ENCODE measurements at places on chromosomes 6 and 20.
A peak's percentile ranks its signal among the peaks of the same experiment; 100 is the strongest.

GRCh38 chr6:166572370-166573261 lies 13.9 kb downstream of the RAMACL start:
- DNase-seq, result peak; percentile 82

DNA sequence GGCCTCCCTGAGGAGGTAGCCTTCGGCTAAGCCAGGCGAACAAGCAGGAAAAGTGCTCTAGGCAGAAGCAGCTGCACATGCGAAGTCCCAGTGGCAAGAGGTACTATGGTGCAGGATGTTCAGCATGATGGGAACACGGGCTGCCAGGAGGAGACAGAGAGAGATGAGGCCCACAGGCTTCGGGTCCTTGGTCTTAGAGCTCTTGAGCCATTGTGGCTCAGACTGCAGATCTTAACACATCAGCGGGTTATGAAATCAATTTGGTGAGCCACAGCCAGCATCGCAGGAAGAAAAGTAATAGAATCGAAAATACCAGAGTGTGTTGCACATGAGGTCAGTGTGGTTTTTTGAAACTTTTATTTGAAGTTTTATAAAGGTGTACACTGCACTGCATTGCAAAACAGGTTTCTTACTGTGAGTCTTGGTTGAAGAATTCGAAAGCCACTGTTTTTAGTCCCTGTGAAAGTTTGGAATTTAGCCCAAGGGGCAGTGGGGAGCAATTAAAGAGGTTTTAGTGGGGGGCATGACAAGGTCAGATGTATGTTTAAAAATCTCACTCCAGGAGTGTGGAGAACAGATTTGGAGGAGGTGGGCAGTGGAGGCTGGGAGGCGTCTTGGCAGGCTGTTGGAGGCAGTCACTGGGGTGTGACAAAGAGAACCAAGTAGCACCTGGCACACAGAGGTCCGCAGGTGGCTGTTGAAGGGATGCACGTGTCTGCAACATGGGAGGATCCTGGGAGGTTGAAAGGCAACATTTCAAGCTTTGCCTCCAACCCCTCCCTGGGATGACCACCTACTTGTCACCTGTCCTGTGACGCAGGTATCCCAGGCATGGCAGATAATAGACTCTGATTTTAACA lies 69.3 kb downstream of the EYA2 start:
- no peak for DNase-seq

DNA sequence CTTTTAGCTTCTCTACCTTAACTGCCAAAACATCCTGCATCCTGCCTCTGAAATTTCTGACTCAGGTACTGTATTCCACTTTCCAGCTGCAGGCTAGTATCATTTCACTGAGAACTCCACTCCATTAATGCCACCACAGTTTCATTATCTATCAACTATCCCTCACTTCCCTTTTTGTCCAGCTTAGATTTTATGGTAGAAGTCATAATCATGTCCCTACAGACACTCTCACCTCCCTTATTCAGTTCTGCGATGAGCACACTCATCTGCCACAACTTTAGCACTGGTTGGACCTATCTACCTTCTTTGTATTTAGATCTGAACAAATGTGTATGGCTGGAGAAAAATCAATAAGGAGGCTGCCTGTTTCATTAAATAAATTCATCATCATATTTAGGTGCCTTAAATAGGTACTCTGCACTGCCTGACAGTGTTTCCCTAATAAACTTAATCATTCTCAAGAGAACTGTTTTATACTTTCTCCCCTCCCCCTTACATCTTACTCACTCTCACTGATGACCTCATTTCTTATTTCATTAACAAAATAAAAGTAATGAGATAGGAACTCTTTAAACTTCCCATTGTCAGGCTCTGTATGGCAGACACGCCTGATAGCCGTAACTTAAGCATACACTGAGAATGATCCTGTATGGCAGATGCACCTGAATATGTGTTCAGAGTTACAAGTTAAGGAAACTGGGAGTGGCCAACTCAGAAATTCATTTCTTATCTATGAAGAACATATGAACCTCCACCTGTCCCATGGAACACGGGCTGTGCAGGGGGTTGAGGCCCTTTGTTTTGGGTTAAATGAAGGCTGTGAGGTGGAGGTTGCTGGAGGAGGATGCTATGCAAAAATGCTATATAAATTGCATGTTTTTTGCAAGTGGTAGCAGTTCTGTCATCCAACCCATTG lies 95.3 kb upstream of the MAN1A1 start:
- DNase-seq, result no peak

- no peak for DNase-seq
These were observed 232.9 kb downstream of the TSHZ2 start for GRCh38 chr20:53205046-53205445.

DNA sequence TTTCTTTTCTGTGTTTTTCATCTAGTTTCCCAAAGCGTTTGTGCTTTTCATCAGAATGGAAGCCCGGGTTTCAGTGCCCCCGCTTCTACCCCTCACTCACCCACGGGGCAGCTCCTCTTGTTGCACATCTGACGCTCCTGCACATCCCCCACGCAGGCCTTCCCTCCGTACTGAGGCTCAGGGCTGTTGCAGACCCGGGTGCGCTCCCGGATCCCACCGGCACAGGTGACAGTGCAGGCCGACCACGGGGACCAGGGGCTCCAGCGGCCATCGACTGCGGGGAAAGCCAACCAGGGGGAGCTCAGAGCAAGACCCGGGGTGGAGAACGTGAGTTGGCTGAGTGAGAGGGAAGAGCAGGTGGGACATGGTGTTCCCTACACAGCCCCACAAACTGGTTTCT lies 19.0 kb downstream of the THBS2 start:
- DNase-seq, result no peak

GRCh38 chr6:34066772-34067770 lies 78.8 kb downstream of the GRM4 start:
- no peak for DNase-seq

DNA sequence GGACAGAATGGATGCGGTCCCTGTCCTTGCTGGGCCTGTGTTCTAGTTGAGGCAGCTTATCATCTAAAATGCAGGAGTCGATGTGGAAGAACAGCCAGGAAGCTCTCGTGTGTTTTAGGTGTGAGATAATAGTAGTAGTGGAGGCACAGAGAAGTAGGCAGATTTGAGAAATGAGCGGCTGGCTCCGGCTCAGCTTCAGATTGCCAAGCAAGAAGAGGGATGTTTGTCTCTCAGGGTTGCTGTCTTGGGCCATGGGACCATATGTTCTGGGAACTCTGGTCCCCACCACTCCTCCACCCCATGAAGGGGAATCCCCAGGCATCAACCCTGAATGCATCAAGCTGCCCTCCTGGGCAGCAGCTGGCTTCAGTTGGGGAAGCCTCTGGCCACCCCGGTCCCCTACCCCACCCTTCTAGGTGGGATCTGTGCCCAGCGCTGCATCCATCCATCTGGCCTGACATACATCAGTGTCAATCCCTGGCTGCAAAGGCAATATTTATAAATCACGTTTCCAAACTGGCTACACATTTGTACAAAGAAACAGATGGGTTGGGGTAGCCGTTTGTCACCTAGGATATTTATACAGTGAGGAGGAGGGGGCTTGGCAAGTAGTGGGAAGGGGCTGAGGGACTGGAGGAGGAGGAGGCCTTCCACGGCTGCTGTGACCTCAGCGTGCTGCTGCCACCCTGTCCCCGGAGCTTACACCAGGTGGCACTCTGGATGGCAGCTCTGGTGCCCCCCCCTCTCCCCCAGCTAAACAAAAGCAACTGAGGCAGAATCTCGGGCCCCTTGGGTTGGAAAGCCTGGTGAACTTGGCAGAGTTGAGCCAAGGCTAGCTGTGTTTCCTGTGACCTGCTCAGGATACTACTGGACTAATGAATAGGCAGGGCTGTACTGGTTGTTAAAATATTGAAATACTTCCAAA lies 64.4 kb downstream of the CD40 start:
- no peak for DNase-seq

GRCh38 chr6:42281570-42281969 lies 63.9 kb upstream of the MRPS10 start:
- no peak for DNase-seq

- no peak for DNase-seq
These were observed 36.6 kb downstream of the GMPR start for GRCh38 chr6:16274885-16275589.

- DNase-seq, result peak; percentile 32
These were observed 1.2 kb downstream of the FOXO3 start for GRCh38 chr6:108561742-108562502.

- no peak for DNase-seq
These were observed 61.4 kb downstream of the PDSS2 start for GRCh38 chr6:107398001-107398400.

DNA sequence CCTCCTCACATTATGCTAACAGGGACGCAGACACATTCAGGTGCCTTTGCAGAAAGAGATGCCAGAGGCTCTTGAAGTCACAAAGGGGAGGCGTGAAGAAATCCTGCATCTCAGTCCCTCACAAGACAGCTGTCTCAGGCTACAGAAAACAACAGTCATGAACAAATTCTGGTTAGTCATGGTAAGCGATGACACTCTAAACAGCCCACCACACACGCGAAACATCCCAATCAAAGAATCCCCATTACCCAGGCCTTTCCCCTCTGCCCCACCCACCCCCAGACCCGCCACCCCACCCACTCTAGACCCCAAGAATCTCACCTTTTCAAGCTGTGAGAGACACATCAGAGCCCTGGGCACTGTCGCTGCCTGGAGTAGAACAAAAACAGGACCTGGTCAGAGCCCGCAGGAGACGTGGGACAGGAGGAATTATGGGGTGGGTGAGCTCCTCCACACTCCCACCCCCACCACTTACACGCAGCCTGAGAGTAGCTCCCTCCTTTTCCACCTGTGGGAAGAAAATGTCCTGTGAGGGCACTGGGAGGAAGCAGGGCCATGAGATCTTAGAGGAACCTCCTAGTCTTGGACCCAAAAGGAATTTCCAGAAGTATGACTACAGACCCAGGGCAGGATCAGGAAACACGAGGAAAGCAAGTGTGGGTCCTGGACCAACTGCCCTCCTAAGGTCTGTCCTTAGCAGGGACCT lies 2.7 kb downstream of the HLA-B start:
- no peak for DNase-seq

GRCh38 chr20:20233041-20233514 lies 134.8 kb upstream of the INSM1 start:
- no peak for DNase-seq

DNA sequence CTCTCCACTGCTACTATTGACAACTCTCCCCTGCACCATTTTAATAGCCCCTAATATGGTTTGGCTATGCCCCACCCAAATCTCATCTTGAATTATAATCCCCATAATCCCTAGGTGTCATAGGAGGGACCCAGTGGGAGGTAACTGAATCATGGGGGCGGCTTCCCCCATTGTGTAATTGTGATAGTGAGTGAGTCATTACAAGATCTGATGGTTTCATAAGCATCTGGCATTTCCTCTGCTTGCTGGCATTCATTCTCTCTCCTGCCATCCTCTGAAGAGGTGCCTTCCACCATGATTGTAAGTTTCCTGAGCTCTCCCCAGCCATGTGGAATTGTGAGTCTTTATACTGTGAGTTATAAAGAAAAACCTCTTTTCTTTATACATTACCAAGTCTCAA lies 74.1 kb upstream of the TCF21 start:
- DNase-seq, result peak; percentile 47

DNA sequence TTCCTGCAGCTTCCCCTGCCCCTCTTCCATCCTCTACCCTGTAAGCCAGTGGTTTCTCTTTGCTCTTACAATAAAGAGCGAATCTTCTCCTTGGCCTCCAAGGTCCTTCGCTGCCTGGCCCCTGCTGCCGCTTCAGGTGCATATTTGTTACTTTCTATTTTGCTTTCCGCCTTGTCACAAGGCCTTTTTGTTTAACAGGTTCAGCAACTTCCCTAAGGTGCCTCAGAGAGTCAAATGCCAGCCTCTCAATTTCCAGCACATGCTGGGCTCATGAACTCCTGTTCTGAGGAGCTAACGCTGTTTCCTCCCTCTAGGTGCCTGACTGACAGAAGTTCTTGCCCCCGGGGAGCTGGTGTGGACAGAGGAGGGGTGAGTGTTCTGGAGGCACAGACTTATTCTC lies 42.4 kb upstream of the EPB41L1 start:
- no peak for DNase-seq

DNA sequence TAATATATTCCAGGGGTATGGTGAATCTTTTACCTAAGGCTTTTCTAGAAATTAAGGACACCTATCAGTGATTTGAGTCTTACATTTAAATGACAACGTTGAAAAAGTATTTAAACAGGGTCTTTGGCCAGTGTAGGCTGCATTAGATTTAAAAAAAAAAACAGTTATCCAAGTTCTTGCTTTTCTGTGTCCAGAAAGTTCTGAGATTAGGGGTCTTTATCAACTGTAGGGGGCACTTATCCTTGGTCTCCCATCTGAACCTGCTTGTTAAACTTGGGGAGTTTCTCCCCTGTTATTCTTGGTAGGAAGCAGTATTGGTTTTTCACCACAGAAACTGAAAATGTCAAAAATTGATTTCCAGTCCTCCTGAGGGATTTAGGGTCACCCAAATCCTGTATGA lies 155.9 kb upstream of the ZNF217 start:
- no peak for DNase-seq

GRCh38 chr6:45378334-45378926 lies 696 bp upstream of the SUPT3H start:
- peak; percentile 25 for DNase-seq

DNA sequence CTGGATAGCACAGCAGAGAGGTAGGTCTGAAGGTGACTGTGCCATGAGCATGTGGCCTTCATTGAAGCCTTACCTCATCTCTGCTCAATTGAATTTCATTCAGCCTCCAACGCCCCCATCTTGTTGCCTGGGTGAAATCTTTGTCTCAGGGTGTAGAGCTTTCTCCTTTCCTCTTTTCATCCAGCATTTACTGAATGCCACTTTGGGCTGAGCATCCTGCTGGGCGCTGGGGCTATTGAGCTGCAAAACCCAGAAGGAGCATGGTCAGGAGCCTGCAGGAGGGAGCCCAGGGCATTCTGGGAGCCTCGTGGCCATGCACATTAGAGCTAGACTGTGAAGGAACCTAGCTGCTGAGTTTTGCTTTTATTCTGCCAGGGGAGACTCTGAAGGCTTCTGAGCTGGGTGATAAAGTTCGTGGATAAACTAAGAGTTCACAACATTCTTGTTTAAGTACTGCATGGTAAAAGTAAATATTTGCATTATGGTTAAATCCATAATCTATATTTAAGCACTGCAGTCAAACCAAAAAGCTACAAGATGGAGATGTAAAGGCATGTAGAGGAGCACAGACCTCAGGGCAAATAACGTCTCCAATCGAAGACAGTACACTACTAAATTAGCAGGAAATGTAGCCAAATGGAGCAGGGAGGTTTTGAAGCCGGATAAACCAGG lies 13.2 kb upstream of the ASXL1 start:
- no peak for DNase-seq

Measured in astrocyte of the spinal cord (primary cell).